ENCODE measurements at places on chromosomes 6 and 20.
A peak's percentile ranks its signal among the peaks of the same experiment; 100 is the strongest.

GRCh38 chr20:63704749-63705117 is 3.0 kb downstream of the ARFRP1 start:
- no peak for DNase-seq

- DNase-seq: peak; percentile 19
Measured at GRCh38 chr6:108115598-108116058, 41.1 kb upstream of the OSTM1 start.

- DNase-seq: no peak
Measured at GRCh38 chr6:112595841-112596240, 248.7 kb downstream of the RFPL4B start.

DNA sequence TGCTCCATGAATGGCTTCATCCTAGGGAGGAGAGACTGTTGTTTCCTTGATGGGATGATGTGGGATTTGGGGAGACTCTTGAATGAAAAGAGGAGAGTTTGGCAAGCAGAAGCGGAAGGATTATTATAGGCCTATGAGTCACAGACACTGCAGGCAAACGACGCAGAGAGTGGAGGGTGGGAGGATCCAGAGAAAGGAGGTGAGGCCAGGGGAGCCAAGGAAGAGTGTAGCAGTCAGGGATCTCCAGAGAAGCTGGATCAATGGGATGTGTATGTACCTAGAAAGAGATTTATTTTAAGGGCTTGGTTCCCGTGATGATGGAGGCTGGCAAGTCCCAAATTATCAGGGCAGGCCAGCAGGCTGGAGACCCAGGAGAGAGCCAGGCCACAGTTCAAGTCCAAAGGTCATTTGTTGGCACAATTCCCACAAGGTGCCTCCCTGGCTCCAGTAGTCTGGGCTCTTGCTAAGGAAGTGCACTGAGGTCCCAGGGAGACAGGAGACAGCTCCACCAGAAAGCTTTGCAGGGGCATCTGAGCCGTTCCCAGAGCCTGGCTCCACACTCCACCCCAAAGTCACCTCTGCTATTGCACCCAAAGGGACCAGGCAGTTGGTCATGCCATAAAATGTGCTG is 76.0 kb downstream of the ADTRP start:
- DNase-seq: no peak

DNA sequence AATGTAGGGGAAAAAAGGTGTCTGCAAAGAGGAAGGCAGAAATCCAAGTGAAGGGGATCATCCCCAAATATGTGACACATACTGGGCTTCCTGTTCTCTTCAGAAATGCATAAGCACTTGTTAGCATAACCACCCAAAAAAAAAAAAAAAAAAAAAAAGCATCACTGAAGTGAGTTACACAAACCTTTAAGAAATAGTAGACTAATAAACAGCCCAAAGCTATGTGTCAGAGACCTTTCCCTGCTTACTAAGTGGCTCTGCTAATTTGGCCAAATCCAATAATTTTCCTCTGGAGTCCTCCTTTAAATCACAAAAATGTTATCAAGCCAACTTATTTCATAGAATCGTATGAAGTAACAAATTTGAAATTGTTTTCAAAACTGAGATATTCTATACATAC is 7.5 kb upstream of the DST start:
- DNase-seq: no peak

DNA sequence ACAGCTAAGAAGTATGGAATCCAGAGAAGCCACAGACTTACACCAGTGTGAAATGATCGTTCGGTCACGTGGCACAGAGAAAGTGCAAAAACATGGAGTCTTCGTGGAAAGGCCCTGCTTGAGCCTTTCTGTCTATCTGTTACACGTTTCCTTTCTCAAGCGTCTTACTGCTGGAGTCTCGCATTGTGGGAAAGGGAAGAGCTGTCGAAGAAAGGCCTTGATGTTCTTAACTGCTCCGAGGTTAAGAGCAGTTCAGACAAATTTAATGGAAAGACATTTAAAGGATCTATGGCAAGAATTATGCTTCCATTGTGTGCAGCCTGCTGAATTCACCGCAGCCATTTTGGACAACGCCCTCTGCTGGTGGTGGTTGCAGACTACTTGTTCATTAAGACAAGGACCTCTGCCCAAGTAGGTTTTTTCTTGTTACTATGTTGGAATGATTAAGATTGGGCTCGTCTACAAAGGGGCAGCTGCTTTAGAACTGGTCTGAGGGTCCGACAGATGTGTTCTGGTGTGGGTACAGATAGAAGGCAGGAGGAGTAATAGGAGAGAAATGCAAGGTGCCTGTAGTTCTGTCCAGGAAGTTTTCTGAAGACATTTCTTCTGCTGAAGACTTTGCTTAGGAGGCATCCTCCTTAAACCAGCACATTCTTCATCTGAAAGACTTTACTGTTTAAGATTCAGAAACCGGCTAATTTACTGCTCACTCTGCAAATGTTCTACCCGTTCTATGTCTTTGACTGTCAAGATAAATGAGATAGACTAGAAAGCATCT is 24.7 kb upstream of the CCN6 start:
- DNase-seq: peak; percentile 77
